Ascending aorta (tissue), 2 donors: ENCODE measurements at places on chromosomes 5 and 9. TPM values are rescaled to one million over a fixed set of nuclear protein-coding genes. Genes with fewer than 3 reads are reported as not detected.

The GRXCR2 gene
- not detected for total RNA-seq

The PCSK1 gene
- 3.2 TPM for total RNA-seq

The SLC6A3 gene
- total RNA-seq: not detected

The RASEF gene
- total RNA-seq: not detected

The PLAC8L1 gene
- not detected for total RNA-seq

The PTPRD gene
- 6.9 TPM for total RNA-seq

The SPAG8 gene
- total RNA-seq: not detected

The DTWD2 gene
- total RNA-seq: 0.11 TPM

The POLR1E gene
- total RNA-seq: 18.0 TPM

The PCDHB7 gene
- total RNA-seq: 7.6 TPM

The EIF4EBP3 gene
- total RNA-seq: 4.0 TPM

The NTNG2 gene
- 5.9 TPM for total RNA-seq

The SLC22A4 gene
- total RNA-seq: 18.1 TPM

The NRARP gene
- total RNA-seq: 51.7 TPM

The PCDHGB5 gene
- total RNA-seq: 19.6 TPM

The FOXD4 gene
- not detected for total RNA-seq

The MSX2 gene
- total RNA-seq: not detected

The CEL gene
- not detected for total RNA-seq

The ZNF483 gene
- total RNA-seq: 3.1 TPM

The SLC2A6 gene
- 8.7 TPM for total RNA-seq

- no peak for DNase-seq
- H3K27ac ChIP-seq: no peak overlapping the region
- H3K4me1 ChIP-seq: no peaks in the 10 kb centered on the region
- no peaks in the 10 kb centered on the region for H3K36me3 ChIP-seq
- H3K4me3 ChIP-seq: no peak overlapping the region
Observed at GRCh38 chr5:117131048-117131679, 556.5 kb upstream of the SEMA6A start.

DNA sequence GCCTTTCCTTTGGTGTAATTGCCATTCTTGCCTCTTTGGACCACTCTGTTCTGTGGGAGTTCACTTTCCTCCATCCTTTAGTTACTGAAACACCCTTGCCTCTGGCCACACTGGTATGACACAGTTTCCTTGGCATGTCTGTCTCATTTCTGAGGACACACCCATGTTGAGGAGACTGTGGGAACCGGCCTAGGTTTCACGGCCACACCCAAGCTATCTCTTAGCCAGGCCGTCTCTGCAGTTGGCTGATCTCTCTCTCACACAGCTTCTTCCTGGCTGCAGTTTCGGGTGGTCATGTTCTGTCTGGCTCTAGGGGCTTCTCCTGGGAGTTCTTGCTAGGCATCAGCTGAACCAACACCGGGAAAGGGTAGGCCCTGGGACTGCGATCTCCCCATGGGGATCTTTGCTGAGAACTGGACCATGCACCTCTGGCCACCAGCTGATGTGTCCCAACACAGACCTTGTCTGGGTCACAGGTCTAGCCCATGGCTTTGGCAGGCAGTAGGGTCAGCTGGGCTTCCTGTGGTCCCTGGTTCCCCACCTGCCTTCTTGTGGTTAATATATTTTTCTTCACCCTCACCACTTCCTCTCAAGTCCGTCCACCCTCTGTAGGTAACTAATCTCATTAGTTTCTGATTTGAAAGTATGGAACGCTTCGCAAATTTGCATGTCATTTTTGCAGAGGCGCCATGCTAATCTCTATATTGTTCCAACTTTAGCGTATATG, 24.9 kb downstream of the ARHGEF37 start:
- DNase-seq: no peak
- H3K4me1 ChIP-seq: no peaks in the 10 kb centered on the region
- peak overlapping the region; percentile 42 for H3K27ac ChIP-seq
- H3K27me3 ChIP-seq: no peaks in the 10 kb centered on the region
- H3K36me3 ChIP-seq: peaks cover 18% of the 10 kb centered on the region
- no peak overlapping the region for H3K4me3 ChIP-seq

DNA sequence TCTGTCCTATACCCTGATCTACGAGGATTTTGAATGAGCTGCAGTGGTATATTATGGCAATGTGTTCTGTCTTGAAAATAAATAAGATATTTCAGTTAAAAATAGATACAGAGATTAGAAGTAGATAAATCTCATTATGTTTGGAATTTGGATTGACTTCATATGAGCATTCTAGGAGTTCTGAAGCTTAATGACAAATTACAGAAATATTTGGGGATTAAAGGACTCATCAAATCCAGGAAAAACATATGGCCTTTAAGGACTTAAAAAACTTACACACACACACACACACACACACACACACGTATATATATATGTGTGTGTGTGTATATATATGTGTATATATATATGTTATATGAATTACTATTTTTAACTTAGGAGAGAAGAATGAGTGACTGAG, 446.9 kb upstream of the CD180 start:
- no peak for DNase-seq
- H3K27me3 ChIP-seq: no peaks in the 10 kb centered on the region
- peaks cover 3% of the 10 kb centered on the region for H3K4me1 ChIP-seq
- H3K4me3 ChIP-seq: no peak overlapping the region

- H3K4me3 ChIP-seq: no peak overlapping the region
- no peaks in the 10 kb centered on the region for H3K4me1 ChIP-seq
- no peak for DNase-seq
- H3K36me3 ChIP-seq: no peaks in the 10 kb centered on the region
- no peak overlapping the region for H3K27ac ChIP-seq
Observed at GRCh38 chr9:27372615-27373014, 75.7 kb upstream of the EQTN start.

DNA sequence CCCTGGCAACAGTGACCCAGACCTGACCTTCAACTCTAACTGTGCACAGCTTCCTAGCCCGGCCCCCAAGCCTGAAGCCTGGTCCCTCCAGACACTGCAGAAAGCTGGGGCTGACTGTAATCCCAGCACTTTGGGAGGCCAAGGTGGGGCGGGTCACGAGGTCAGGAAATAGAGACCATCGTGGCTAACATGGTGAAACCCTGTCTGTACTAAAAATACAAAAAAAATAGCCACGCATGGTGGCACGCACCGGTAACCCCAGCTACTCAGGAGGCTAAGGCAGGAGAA, 35.9 kb downstream of the ADAMTS2 start:
- peaks cover under 1% of the 10 kb centered on the region for H3K4me1 ChIP-seq
- H3K27ac ChIP-seq: no peak overlapping the region
- no peaks in the 10 kb centered on the region for H3K36me3 ChIP-seq
- H3K27me3 ChIP-seq: no peaks in the 10 kb centered on the region

DNA sequence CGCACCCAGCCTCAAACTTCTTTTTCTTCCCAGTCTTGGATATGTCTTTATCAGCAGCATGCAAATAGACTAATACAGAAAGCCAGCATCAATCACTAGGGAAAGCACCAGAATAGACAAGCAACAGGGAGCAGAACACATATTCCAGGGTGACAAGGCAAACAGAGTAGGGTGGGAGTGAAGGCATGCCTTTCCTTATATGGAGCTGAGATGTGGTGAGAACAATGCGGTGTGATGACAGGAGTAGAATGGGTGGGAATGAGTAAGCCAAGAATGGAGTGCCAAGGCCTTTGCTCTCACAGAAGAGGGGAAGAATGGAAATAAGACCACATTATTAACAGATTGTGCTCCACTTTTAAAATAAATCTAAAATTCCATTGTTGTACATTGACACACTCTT, 115.6 kb downstream of the CETN3 start:
- no peak overlapping the region for H3K4me3 ChIP-seq
- H3K27me3 ChIP-seq: no peaks in the 10 kb centered on the region
- DNase-seq: no peak
- no peaks in the 10 kb centered on the region for H3K4me1 ChIP-seq
- no peaks in the 10 kb centered on the region for H3K36me3 ChIP-seq

DNA sequence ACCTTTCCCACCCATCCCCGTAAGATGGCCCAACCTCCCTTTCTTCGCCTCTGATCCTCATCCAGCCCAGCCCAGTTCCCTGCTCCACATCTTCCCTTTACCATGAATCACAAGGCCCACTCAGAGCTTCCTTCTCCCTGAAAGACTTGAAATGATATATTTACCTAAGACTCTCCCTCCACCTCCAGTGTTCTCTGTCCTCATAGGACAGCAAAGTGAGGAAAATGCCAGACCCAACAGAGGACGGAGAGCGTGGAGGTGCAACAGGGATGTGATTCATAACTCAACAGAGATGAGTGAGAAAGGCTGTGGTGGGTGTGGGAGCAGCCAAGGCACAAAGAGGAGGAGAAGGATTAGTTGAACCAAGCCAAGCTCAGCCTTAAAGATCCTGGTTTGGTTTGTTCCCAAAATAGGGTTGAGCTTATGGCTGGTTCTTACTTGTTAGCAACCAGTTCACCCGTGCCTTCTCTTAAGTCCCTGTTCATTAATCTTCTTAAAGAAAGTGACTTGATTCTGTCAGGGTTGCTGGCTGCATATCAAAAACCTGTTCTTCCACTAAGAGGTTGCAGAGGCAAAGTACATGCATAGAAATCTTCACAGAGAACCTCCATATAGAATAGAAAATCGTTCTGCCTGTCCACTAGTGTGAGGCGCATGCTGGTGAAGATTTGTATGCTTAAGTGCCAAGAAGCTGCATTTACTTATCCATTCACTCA, 183.2 kb downstream of the ACTL7B start:
- DNase-seq: no peak
- H3K27me3 ChIP-seq: no peaks in the 10 kb centered on the region
- H3K36me3 ChIP-seq: no peaks in the 10 kb centered on the region
- no peaks in the 10 kb centered on the region for H3K4me1 ChIP-seq
- no peak overlapping the region for H3K27ac ChIP-seq

- H3K4me1 ChIP-seq: no peaks in the 10 kb centered on the region
- no peak overlapping the region for H3K27ac ChIP-seq
- H3K27me3 ChIP-seq: no peaks in the 10 kb centered on the region
Observed at GRCh38 chr5:54103871-54104270, 206.5 kb downstream of the ARL15 start.

DNA sequence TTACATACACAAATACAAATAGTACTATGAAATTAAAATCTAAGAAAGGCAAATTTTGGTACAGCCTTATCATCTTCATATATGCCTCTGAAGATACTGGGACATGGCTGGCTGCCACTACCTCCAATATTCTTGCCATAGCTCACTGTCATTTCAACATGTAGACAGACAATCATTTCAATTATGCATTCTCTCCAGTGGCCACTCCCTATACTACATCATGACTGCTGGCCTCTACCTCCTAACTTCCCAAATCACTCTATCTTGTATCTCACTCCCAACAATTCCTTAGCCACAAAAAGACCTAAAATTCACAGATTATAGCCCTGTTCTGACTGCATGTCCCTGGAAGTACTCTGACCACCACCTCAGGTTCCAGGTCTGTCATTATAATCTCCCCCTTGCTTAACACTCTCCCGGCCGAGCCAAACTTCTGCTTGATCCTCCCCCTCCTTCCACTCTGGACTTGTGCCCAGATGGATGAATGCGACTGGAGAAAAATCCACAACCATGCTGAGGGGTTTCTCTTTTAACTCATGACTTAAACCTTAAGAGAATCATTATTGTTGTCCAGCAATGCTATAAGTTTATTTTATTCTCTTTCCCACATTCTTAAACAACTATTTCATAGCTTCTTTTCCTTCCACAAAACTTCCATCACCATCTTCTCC, 225.3 kb upstream of the TLE4 start:
- DNase-seq: no peak
- no peaks in the 10 kb centered on the region for H3K36me3 ChIP-seq
- no peaks in the 10 kb centered on the region for H3K4me1 ChIP-seq
- no peak overlapping the region for H3K4me3 ChIP-seq
- H3K27me3 ChIP-seq: no peaks in the 10 kb centered on the region
- H3K27ac ChIP-seq: no peak overlapping the region

GRCh38 chr9:134365791-134366222, 39.6 kb downstream of the RXRA start:
- H3K36me3 ChIP-seq: no peaks in the 10 kb centered on the region
- peak overlapping the region; percentile 65 for H3K27ac ChIP-seq
- peaks cover 46% of the 10 kb centered on the region for H3K4me1 ChIP-seq
- no peaks in the 10 kb centered on the region for H3K27me3 ChIP-seq
- no peak overlapping the region for H3K4me3 ChIP-seq

GRCh38 chr9:107025260-107026035, 162.5 kb downstream of the ZNF462 start:
- H3K4me1 ChIP-seq: no peaks in the 10 kb centered on the region
- DNase-seq: no peak
- H3K4me3 ChIP-seq: no peak overlapping the region
- no peaks in the 10 kb centered on the region for H3K27me3 ChIP-seq
- H3K36me3 ChIP-seq: no peaks in the 10 kb centered on the region
- H3K27ac ChIP-seq: no peak overlapping the region

GRCh38 chr5:38104497-38105230, 153.7 kb upstream of the EGFLAM start:
- H3K27me3 ChIP-seq: no peaks in the 10 kb centered on the region
- H3K27ac ChIP-seq: no peak overlapping the region
- DNase-seq: no peak
- H3K4me3 ChIP-seq: no peak overlapping the region
- H3K36me3 ChIP-seq: no peaks in the 10 kb centered on the region

- H3K4me3 ChIP-seq: no peak overlapping the region
- no peak for DNase-seq
- H3K36me3 ChIP-seq: no peaks in the 10 kb centered on the region
- H3K27ac ChIP-seq: no peak overlapping the region
- H3K4me1 ChIP-seq: no peaks in the 10 kb centered on the region
Observed at GRCh38 chr5:68084396-68084795, 131.2 kb upstream of the PIK3R1 start.

DNA sequence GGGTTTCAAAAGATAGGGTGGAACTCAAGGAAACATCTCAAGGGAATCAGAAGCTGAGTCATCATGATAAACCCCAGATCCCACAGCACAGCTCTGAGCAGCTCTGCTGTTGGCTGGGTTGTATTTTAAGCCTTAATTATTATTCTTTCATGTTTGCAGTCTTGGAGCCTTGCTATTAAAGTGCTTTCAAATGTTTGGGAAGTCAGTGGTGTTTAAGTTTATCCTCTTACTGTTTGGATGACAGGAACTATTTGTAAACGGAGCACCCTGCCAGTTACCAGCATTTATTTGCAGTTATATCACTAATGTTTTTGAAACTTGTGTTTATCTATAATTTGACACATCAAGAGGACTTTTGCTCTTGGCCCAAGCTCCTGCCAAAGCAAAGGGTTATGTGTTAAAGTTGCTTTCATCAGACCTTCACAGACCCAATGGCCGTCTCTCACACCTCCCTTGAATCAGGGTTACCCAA, 141.1 kb upstream of the SPDL1 start:
- H3K36me3 ChIP-seq: no peaks in the 10 kb centered on the region
- H3K4me1 ChIP-seq: no peaks in the 10 kb centered on the region
- H3K27me3 ChIP-seq: no peaks in the 10 kb centered on the region
- no peak for DNase-seq

- no peaks in the 10 kb centered on the region for H3K27me3 ChIP-seq
- no peak overlapping the region for H3K4me3 ChIP-seq
- DNase-seq: no peak
- no peaks in the 10 kb centered on the region for H3K36me3 ChIP-seq
- H3K4me1 ChIP-seq: no peaks in the 10 kb centered on the region
Observed at GRCh38 chr9:125422853-125423252, 161.2 kb downstream of the GAPVD1 start.

- H3K4me1 ChIP-seq: no peaks in the 10 kb centered on the region
- no peak overlapping the region for H3K4me3 ChIP-seq
- DNase-seq: no peak
- H3K36me3 ChIP-seq: no peaks in the 10 kb centered on the region
- H3K27me3 ChIP-seq: no peaks in the 10 kb centered on the region
- no peak overlapping the region for H3K27ac ChIP-seq
Observed at GRCh38 chr5:39216631-39217030, 2.7 kb downstream of the FYB1 start.
